ENCODE measurements at places on chromosomes 3 and 15.

DNA sequence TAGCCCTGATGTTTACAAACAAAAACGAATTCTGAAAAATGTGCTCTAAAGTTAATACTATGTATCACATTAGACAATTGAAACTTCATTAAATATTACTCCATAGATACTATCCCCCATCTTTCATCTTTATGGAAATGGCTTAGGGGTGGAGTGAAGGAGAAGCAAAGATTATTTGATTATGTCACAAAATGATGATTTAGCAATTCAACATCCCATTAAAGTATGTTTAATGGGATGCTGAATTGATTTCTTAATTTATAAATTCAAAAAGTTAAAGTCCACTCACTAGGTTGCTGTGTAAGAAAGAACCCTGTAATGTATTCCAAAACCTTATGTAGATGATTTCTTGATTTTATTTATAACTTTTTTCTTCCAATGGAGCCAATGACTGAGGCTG lies 201.1 kb downstream of the WDR72 start:
- DNase-seq: no peak

GRCh38 chr3:36595511-36595910 lies 168.8 kb downstream of the DCLK3 start:
- no peak for DNase-seq

- DNase-seq: no peak
Measured at GRCh38 chr15:69660114-69660513, 207.5 kb downstream of the RPLP1 start.

DNA sequence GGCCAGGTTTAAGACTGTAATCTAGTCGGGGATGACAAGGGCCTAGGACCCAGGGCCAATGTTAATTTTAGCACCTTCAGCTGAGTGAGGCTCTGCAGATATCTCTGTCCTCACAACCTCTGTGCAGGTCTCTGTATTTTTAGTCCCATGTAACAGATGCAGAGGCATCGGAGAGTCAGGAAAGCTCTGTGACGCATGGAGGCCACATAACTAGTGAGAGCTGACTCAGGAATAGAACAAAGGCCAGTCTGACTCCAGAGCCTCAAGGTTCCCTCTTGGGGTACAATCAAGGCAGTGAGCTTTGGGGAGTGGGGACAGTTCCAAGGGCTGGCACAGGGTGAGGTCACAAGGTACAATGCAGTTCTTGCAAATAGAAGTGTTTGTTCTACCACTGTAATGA lies 31.0 kb downstream of the FSTL1 start:
- DNase-seq: no peak

DNA sequence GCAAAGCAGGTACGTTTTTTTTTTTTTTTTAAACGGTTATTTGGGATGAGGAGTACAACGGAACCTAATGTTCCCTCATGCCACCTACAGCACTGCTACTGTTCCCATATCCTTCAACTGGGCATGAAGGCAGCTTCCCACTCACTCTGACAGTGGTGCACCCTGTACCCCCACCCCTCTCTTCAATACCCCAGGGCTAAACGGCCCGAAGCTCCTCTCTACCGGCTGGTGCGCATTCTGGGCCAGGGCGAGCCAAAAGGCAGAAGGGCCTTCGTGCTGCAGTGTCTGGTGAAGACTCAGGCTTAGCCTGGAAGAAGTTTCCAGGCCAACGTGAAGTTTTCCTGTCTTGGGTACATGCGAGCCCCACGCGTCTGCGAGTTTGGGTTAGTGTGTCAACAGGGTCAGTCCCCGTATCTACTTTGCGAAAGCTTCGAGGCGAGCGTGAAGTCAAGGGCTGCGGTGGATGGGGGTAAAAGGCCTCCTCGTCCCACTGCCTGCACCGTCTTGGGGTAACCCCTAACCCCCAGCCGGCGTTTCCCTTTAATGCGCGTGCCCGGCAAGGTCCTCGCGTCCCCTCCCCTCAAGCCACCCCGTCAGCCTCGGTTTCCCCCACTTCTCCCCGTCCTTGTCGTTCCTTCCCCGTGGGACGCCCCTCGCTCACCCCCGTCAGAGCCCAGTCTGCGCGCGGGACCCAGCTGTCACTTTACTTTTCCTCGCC lies 765 bp upstream of the UBE2E2 start:
- DNase-seq: no peak

GRCh38 chr15:65470866-65471265 lies 46.6 kb downstream of the DPP8 start:
- no peak for DNase-seq

GRCh38 chr15:54026891-54027290 lies 48.6 kb downstream of the UNC13C start:
- DNase-seq: no peak

DNA sequence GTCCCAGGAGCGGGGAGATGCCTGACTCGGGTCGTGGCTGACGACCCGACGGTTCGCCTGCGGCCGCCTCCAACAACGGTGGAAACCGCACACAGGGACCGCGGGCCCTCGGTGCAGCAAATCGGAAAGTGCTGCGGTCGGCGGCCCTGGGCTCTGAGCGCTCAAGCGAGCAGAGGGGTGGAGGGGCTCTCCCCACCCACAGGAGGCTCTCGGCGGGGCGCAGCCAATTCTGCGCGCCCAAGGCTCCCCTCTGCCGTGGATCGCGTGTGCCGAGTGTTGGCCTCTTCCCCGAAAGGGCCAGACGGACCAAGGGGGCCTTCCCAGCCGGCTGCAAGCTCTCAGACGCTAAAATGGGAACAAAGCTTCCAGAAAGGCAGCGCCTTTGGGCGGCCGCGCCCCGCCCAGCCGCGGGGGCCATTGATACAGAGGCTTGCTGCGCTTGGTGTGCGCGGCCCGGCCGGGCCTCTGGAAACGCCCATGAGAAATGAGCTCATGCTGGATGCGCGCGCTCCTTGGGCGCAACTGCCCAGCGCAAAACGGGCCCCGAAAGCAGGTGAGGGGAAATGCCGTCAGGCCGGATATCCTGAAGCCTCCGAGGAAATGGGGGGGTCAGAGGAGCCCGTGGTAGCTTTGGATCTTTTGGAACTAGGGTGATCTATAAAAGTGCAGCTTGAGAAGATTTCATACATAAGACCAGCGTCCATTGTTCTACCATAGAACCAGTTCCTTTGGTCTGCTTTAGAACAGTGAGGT lies 1.2 kb upstream of the GSK3B start:
- DNase-seq: peak; percentile 80

- DNase-seq: no peak
Measured at GRCh38 chr15:59405079-59405478, 32.4 kb upstream of the MYO1E start.

GRCh38 chr15:69576035-69576526 lies 123.5 kb downstream of the RPLP1 start:
- DNase-seq: no peak

GRCh38 chr15:59221511-59222505 lies 15.2 kb downstream of the LDHAL6B start:
- peak; percentile 81 for DNase-seq

DNA sequence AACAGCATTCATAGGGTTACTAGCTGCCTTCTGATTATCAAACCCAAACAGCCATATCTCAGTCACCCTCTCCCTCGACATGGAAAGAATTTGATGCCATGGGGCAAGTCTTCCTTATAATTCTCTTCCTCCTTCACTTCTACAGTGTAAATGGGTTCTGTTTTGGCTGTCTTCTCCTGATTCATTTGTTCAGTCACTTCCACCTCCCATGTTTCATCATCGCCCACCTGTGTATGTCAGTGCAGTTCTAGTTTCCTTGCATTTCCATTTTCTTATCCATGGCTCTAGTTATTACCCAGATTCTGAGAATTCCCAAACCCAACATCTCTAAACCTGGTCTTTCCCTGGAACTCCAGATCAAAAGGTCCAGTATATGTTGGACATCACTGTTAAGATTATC lies 41.0 kb downstream of the RIOX2 start:
- DNase-seq: no peak

- DNase-seq: no peak
Measured at GRCh38 chr3:30943206-30943605, 48.7 kb upstream of the GADL1 start.

- DNase-seq: no peak
Measured at GRCh38 chr3:63809607-63810006, 9.5 kb upstream of the C3orf49 start.

- DNase-seq: no peak
Measured at GRCh38 chr3:168950622-168951021, 712.9 kb downstream of the MECOM start.

DNA sequence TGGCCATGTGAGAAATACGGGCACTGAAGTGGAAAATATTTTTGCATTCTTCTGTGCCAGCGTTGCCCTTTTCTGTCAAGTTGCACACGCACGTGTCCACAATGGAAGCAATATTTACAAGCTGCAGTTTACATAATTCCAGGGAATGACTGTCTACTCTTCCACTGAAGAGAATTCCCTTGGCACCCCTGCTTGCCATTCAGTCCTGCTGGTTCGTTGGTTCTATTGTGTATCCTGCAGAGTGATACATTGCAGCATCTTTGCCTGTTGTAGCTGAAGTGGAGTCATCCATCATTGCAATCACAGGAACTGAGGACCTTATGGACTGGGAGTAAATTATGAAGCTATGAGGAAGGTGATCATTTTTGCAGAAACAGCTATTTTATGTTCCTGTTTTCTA lies 759.4 kb downstream of the ROBO2 start:
- DNase-seq: no peak

DNA sequence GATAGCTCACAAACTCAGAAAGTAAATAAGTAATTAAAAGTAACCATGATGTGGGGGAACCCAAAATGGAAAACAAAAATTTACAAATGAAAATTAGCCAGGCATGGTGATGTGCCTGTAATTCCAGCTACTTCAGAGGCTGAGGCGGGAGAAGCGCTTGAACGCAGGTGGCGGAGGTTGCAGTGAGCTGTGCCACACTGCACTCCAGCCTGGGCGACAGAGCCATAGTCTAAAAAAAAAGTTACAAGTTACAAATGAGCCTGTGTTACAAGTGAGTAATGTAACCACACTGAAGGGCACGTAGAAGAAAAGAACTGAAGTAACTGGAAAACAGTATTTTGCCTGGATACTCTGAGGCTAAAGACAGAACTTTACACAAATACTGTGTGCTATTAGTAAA lies 11.3 kb downstream of the EXOSC7 start:
- DNase-seq: no peak

- DNase-seq: no peak
Measured at GRCh38 chr3:48296699-48297098, 36.8 kb downstream of the SPINK8 start.

- no peak for DNase-seq
Measured at GRCh38 chr15:42111924-42112323, 17.6 kb upstream of the PLA2G4D start.

GRCh38 chr3:138232705-138233364 lies 45.7 kb downstream of the ARMC8 start:
- no peak for DNase-seq

DNA sequence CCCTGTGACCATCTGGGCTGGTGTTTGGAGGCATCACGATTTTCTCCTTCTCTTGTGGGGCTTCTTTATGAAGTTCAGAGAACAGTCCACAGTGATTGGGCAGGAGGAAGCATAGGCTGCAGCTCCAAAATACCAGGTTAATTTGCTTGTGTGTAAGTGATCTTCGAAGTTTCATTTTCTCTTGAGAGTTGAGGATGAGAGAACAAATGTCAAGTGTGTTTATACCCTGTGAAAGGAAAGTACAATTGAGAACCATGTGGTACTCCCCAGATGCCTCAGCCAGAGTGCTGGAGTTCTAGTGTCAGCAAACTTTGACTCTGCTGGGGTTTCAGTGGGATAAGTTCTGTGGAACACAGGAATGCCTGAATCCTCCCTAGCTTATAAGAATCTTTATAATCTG lies 357.1 kb upstream of the CFAP20DC start:
- no peak for DNase-seq

- no peak for DNase-seq
Measured at GRCh38 chr3:131091768-131092167, 65.1 kb downstream of the NEK11 start.

GRCh38 chr3:151816091-151816604 lies 2.2 kb downstream of the AADAC start:
- peak; percentile 20 for DNase-seq

- DNase-seq: no peak
Measured at GRCh38 chr3:34646911-34647460, 848.6 kb downstream of the PDCD6IP start.

DNA sequence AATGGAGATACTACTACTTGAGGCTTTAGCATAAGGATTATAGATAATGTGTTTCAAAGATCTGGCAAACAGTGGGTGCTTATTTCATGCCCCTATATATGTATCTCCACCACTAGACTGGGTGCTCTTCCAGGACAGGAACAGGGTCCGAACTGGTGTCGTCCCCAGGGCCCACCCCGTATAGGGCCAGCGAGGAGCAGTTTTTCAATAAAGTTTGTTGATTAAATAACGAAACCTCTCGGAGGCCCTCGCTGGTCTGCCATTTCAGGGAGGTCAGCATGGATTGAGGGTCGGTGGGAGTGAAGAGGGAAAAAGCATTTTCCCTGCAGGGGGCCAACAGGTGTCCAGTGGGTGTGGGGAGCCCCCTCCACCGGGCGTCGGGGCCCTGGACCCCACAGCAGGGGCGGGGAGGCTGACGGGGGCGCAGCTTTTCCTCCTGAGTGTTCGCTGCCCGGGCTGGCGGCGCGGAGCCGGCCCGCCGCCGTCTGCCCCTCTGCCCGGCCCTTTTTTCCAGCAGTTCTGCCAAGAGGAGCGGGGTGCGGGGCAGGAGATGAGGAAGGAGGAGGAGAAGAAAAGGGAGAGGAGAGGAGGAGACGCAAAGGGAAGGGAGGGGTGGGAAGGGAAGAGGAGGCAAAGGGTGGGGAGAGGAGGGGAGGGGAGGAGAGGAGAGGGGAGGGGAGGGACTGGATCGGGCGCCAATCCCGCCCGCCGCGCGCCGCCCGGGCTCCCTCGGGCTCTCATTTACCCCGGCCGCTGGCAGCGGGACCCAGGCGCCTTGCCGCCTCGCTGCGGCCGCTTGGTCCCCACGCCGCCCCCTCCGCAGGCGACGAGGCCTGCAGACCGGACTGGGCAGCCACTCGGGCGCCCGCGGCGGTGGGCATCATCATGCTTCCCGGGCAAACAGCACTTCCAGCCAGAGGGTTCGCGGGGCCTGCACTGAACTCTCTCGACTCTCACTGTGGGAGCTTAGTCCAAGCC lies 66.3 kb downstream of the ISG20 start:
- peak; percentile 22 for DNase-seq

- DNase-seq: no peak
Measured at GRCh38 chr3:157130467-157131251, 29.3 kb downstream of the CCNL1 start.

DNA sequence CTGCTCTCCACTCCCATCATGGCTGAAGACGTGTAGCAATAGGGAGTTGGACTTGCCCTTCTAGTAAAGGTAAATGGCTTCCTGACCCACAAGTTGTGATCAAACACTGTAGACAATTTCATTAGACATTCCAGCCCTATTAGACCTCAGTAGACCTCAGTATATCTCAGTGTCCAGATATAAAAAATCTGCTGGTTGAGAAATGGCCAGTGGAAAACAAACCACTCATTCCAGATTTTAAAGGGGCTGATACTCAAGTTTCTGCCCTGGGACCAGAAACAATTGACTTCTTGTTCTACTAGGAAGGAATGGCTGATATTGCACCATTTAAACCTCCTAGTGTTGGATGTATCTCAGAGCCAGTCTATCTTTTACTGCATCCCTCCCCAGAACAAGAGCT lies 613.2 kb downstream of the PDCD6IP start:
- no peak for DNase-seq

DNA sequence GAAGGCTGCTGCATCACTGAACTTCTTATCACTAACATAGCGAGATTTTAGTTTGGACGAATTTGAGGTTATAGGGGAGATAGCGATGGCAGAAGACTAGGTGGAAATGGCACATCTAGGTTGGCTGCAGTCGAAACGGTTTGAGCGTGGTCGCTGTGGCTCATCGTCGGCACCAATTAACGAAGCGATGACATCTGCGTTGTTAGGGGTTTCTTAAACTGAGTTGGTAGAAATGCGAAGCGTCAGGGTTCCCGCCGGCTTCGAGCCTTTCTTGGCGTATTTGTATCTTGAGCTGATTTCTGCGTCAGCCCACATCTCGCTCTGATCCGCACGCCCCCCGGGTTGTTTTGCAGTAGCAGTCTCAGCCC lies 319 bp downstream of the LNP1 start:
- DNase-seq: peak; percentile 5
